ENCODE measurements at places on chromosomes 5 and 9.

- no peak for DNase-seq
Measured at GRCh38 chr5:174312641-174313040, 267.1 kb downstream of the NSG2 start.

DNA sequence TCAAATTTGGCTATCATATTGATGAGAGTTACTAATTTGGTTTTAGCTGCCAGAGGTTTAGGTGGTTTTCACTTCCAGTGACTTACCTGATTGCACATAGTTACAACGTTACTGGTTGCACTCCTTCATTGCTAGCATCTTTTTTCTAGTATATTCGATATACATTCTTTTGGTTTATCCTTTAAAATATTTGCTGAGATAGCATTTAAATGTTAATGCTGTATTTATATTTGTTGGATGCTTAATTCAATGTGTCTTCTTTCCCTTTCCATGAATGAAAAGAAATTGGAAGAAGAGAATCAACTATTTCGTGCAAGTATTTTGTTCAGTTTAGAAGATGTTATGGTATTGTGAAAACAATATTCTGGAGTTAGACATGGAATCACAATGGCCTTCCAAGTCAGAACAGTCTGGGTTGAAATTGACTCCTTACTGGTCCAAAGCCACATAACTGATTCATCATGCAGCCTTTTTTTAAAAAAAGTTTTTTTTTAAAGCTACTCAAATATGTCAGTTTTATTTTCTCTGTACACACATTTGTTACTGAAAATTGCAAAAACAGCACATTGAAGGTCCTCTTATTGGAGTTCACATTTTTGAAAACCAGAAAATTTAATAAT is 2.2 kb downstream of the SPIN1 start:
- no peak for DNase-seq

- no peak for DNase-seq
Measured at GRCh38 chr5:64181440-64181839, 15.8 kb downstream of the RNF180 start.

- DNase-seq: no peak
Measured at GRCh38 chr5:77645158-77645994, 6.9 kb upstream of the OTP start.

DNA sequence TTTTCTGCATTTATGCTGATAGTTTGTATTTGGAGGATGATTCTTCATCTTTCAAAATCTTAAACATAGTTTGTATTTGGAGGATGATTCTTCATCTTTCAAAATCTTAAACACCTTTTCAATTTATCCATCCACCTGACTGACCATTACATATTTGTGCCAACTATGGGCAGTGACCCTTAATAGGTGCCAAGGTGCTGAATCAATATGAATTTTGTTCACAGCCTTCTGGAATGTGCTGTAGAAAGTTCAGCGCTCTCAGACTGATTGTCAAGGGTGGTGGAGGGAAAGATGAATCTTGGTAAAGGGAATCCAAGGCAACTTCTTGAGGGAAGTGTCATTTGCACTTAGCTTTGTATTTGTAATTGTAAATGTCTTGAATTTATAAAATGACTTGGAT is 18.1 kb downstream of the ZNF618 start:
- DNase-seq: no peak

DNA sequence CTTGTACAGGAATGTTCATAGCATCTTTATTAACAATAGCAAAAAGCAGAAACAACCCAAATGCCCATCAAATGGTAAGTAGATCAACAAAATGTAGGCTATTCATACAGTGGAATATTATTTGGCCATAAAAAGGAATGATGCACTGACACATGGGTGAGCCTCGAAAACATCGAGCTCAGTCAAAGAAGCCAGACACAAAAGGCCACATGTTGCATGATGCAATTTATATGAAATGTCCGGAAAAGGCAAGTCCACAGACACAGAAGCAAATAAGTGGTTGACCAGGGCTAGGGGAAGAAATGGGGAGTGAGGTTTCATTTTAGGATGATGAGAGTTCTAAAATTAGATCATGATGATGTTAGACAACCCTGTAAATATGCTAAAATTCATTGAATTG is 16.5 kb upstream of the SLC2A8 start:
- no peak for DNase-seq

- no peak for DNase-seq
Measured at GRCh38 chr5:69050214-69050613, 43.6 kb upstream of the SLC30A5 start.

DNA sequence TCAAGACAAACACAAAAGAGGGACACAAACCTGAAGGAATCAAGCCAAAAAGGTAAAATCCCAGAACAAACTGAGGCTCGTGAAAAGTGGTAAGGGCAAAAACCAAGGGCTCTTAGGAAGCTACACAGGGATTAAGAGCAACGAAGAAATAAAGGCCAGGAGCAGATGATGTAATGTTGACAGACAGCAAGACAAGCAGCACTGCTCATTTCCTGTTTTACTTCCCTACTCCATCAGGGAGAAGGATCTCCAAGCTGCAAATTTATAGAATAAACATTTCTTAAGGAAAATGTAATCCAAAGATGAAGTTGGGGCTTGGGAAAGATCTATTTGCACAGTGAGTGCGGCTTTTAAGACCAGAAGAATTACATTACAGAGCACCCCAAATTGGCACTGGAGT is 182.3 kb upstream of the MAP1B start:
- no peak for DNase-seq

DNA sequence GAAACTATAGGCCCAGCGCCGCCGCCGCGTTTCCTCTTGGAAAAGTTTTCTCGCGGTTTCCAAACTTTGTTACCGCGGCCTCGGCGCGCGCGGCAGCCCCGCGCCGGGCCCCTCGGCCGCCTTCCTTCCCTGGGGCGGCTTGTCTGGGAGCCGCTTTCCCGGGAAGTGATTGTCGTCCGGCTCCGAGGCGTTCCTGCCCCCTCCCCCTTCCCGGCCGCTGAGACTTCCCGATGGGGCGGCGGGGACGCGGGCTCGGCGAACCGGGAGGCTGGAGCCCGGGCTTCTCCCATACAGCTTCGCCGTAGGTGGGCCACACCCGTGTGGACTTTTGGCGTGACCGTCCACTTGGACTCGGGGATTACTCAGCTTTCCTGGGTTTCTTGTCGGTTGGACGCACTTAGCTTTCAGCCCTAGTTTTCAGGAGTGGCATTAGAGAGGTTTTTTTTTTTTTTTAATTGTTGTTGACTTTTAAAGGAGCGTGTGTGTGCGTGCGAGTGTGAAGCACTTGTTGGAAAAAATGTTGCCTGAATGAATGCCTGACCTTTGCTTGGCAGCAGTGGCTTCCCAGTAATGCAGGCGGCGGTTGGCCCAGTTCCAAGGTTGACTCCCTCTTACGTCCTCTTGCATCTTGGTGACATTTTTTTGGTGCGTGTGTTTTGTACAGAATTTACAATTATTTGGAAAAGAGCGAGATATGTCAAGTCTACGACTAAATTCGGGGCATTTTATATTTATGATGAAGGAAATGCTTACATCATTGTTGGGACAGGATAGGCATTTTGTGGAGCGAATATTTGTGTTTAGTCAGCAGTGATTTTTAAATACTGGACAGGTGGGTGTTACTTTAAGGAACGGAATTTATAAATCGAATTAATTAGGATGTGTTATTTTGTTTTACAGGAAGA is 821 bp downstream of the CTNNA1 start:
- DNase-seq: peak; percentile 20

GRCh38 chr9:95607507-95607906 is 90.7 kb upstream of the PTCH1 start:
- no peak for DNase-seq

DNA sequence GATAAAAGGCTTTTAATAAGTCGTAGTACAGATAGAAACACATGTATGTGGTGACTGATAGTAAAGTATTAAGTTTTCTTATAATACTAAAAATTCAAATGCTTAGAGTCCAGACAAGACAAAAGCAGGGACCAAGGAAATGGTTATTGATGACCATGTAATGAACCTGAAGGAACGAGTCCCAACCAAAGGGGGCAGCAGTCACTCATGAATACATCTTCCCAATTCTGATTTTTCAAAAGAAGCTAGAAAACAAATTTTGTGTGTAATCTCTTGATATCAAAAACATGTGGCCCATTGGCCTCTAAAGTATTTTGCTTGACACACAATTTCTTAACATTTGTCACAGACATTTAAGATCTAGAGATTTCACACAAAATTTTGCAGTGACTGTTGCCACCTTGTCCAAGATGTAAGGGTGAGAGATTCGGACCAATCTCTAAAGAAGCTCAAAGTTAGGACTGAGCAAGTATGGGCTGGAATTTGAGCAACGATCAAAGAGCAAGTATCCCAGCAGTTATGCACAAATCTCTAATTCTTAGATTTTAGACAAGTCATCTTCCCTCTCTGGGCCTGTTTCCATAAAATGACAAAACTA is 66.8 kb downstream of the ARL15 start:
- DNase-seq: no peak

- no peak for DNase-seq
Measured at GRCh38 chr9:105887679-105888078, 193.3 kb downstream of the TMEM38B start.

GRCh38 chr9:101375546-101375945 is 9.3 kb downstream of the BAAT start:
- no peak for DNase-seq

- no peak for DNase-seq
Measured at GRCh38 chr9:137891588-137892423, 14.2 kb downstream of the CACNA1B start.

Measured in activated CD8-positive, alpha-beta memory T cell treated with anti-CD3 and anti-CD28 coated beads for 4 hours (primary cell).